Fibroblast of skin of right biceps (primary cell): ENCODE measurements at places on chromosomes 3 and 15.

GRCh38 chr3:135788146-135788545 lies 177.4 kb upstream of the PPP2R3A start:
- DNase-seq: no peak

DNA sequence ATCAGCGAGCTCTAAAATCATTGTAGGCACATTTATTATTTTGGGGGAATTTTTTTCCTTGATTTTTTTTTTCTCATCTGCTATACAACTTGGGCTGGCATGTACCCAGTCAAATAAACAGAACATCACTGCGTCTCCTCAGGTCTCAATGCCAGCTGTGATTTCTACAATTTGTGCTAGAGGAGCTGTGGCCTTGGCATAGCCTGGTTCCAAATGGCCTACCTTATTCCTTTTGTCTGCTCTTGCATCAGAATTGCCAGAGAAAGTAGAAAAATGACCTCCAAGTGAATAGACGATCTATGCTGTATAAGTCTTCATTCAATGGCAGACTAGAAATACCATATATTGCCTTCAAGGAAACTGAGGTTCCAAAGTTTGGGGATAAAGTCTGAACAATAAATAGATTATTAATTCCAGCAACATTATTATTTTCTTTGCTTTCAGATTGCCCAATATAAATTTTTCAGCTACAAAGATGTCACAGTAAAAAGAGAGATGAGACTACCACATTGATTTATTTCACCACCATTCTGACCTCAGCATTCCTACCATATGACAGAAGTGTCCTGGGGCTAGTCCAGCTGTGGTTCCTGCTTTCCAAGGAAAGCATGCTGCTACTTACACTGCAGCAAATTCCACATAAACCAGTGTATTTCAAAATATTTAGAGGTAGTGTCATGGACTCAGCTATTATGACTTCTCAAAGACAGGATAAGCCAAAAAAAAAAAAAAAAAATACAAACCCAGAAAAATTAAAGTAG lies 493.9 kb upstream of the ZNF385D start:
- peak; percentile 94 for DNase-seq

- peak; percentile 74 for DNase-seq
These were observed 13.3 kb upstream of the CD47 start for GRCh38 chr3:108103886-108104797.

- DNase-seq: peak; percentile 82
These were observed 64.0 kb downstream of the P3H2 start for GRCh38 chr3:190056742-190057141.

DNA sequence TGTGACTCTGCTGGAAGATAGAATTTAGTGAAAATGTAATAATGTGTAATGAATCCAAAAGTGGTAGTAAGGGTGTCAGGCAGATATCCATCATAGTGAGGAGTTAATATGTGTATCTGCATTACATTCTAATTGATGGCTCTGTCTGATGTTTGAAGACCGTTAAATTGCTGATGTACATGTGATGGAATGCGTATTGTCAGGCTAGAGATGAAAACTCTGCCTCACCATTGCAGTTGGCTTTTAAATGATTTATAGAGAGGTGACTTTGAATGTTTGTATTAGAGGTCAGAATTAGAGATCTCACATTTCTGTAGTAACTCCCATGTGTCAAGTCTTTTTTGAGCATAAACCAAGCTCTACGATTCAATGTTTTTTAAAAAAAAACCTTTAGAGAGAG lies 234.6 kb downstream of the NAALADL2 start:
- peak; percentile 62 for DNase-seq

- no peak for DNase-seq
These were observed 161.1 kb downstream of the CLSTN2 start for GRCh38 chr3:140096037-140096436.
